ENCODE measurements at places on chromosomes 4 and X.
A peak's percentile ranks its signal among the peaks of the same experiment; 100 is the strongest.

DNA sequence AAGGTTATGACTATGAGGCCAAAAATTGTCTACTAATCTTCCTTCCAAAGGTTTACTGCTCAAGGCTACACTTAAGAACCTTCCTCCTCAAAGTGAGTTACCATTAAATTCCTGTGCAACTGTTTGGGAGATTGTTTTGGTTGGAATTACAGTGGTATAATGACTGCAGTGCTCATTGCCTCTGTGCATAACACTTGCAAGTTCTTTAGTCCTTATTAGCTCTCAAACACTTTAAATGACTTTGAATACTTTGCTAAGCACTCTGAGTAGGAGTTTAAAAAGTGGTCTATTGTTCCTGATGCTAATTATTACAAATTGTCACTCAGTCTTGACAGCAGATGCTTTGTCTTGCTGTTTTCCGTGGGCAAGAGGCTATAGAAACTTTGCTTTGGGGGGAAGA is 422.8 kb upstream of the PABPC4L start:
- DNase-seq = no peak

DNA sequence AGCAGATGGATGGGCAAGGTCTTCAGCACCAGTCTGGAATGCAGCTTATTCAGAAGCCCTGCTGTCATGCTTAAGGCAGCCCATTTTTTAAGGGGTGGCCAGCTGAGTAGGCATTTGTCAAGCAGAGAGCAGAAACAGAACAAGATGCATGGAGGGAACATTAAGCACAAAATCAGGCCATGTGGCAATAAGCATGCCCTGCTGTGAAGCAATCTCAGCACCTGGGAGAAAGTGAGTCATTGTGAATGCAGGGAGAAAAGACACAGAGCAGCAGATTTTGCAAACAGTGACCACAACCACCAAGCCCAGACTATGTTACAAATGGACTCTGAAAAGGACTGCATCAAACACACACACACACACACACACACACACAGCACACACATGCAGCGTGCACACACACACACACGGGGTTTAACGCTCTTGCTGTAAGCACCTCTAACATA is 94.1 kb upstream of the GALNT7 start:
- peak; percentile 51 for DNase-seq

DNA sequence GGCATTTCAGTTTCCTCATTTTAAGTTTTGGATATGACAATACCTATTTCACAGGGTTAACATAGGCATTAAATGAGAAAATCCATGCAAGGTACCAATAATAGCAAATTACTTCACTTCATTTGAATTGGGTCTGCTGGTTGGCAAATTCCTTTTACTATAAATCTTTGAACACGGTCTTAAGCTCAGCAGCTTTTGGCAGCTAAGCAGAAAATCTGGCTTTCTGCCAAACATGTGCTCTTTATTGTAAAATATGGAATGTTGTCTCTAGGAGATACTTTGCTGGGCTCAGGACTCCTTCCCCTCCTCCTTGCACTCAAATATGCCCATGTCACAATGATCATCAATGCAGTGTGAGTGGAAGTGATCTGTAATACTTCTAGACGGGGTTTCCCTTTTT is 16.8 kb upstream of the DMP1 start:
- DNase-seq = peak; percentile 88

DNA sequence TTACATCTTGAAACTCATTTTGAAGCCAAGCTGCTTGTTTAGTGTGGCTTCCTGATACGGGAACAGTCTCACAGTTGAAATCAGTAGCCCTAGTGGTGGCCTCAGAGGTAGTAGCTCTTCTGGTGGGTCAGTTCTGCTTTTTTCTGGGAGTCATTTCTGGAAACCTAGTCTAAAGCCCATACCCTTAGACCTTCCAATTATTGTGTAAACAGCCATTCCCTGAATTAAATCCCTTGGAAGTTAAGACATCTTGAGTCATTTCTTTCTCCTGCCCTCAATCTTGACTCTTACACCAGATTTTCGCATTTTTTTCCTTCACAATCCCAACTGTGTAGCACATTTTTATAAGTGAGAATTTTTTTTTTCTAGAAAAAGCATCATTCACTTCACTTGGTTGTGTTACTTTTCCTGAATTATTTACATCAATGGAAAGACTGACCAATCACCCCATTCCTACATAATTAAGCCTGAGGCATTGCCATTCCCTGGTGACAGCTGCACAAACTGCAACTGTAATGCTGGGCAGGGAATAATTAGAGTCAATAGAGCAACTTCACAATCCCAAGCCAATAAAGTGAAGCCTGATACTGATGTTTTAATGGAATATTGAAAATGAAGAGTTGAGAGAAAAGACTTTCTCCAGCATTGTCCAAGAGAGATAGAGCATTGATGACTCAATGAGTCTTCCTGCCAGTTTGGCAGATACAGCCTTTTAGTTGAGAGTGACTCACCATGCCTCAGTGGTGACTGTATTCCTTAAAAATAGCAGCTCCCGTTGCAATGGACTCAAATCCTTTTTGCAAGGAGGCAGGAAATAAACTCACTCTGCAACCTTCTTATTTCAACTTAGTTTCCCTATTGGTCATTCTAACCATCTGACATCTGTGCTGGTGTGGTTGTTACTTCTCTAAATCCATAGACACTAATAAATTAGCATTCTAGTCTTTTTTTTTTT is 13.0 kb upstream of the SEPSECS start:
- peak; percentile 51 for DNase-seq

GRCh38 chr4:152175586-152175985 is 360.3 kb downstream of the FBXW7 start:
- DNase-seq = peak; percentile 55

Measured in eye (tissue), 1 donor.